Fibroblast of the aortic adventitia (primary cell): ENCODE measurements at places on chromosomes 3 and 15. TPM values are rescaled to one million over a fixed set of nuclear protein-coding genes. Genes with fewer than 3 reads are reported as not detected.

- no peak for DNase-seq
These were observed 200.7 kb downstream of the SOX2 start for GRCh38 chr3:181912384-181912783.

DNA sequence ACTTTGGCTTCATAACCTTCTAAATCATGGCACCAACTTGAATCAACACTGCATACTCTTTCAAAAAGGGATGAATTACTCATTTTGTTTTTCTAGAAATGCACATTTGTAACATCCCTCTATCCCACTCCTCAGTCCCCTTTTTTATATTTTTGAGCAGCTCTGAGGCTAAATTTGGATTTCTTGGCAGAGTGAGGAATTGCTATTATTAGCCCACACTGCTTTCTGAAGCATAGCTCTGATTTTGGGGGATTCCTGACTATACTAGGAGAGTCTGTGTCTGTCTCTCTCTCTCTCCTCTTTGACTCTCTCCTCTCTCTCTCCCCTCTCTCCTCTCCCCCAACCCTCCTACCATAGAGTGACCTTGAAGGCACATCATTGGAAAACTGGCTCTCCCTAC is 76.6 kb downstream of the RBPMS2 start:
- no peak for DNase-seq

DNA sequence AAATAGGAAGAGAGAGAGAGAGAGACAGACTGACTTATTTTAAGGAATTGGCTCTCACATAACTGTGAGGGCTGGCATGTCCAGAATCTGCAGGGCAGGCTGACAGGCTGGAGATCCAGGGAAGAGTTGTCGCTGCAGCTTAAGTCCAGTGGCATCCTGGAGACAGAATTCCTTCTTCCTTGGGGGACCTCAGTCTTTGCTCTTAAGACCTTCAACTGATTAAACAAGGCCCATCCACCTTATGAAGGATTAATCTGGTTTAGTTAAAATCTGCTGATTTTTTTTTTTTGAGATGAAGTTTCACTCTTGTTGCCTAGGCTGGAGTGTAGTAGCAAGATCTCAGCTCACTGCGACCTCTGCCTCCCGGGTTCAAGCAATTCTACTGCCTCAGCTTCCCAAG is 128.0 kb upstream of the ALDH1A3 start:
- DNase-seq: no peak

- DNase-seq: no peak
These were observed 40.6 kb upstream of the TRIM59 start for GRCh38 chr3:160490166-160490565.

GRCh38 chr15:47516558-47516957 is 200.7 kb upstream of the SEMA6D start:
- DNase-seq: peak; percentile 50

- DNase-seq: no peak
These were observed 139.7 kb upstream of the RARB start for GRCh38 chr3:25288413-25288812.

The CCDC39 gene
- 0.27 and 8.1 TPM in 2 replicates for total RNA-seq

The UROC1 gene
- not detected in 2 replicates for total RNA-seq

The CPLX3 gene
- total RNA-seq: not detected in 2 replicates

The NR1I2 gene
- total RNA-seq: 0.27 TPM in 1 of 2 replicates, not detected in the other
